ENCODE measurements at places on chromosomes 6 and 20. TPM values are rescaled to one million over a fixed set of nuclear protein-coding genes. Genes with fewer than 3 reads are reported as not detected.

Gene FOXC1
- total RNA-seq = 88.4 TPM

Gene CRYBG1
- total RNA-seq = 6.1 TPM

Gene RBM39
- total RNA-seq = 327 TPM

Gene DYNLT2
- total RNA-seq = 1.5 TPM

Gene NKX2-2
- not detected for total RNA-seq

Gene HAO1
- not detected for total RNA-seq

Gene ACSS1
- total RNA-seq = 4.5 TPM

Gene PLCG1
- total RNA-seq = 32.8 TPM

Gene MUC21
- not detected for total RNA-seq

Gene ADGRF1
- total RNA-seq = not detected

Gene NPEPL1
- 14.5 TPM for total RNA-seq

Gene FAM83C
- 0.11 TPM for total RNA-seq

All from articular chondrocyte of knee joint (primary cell).